NCI-H226 (cell line): ENCODE measurements at places on chromosomes 11 and 22.
A peak's percentile ranks its signal among the peaks of the same experiment; 100 is the strongest.

DNA sequence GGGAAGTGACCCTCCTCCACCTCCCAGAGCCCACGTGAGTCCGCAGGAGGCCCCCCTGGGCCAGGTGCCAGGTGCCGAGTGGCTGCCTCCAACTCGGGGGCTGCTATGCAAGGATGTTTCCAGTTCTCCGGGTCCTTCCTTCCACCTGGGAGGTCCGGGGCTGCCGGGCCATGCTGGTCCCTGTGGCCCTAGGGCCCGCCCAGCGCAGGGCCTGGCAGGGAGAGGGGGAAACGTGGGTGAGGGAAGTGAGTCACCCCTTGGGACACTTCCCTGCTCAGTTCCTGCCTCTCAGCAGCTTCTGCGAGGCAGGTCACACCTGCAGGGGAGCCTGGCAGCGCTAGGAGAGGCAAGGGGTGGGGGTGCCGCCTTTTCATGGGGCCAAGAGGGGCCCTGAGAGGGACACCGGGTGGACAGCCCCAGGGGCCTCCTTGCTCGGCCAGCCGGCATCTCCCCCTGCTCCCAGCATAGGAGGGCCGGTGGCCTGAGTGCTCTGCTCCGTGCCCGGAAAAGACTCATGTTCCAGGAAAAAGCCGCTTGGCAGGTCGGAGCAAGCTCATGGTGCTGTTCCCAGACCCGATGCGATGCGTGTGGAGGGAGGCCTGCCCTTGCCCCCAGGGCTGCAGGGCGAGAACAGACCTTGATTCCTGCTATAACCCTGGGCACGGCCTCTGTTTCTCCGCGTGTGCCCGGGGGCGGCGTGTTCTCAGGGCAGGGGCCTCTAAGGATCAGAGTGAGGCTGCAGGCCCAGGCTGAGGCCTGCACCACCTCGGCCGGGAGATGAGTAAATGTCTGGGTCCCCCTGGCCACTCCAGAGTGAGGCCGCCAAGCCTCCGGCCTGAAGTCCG lies 30.3 kb upstream of the WNT7B start:
- DNase-seq, result peak; percentile 75

GRCh38 chr11:44423289-44423688 lies 113.3 kb upstream of the ALX4 start:
- DNase-seq, result no peak

GRCh38 chr22:41034706-41035105 lies 57.7 kb upstream of the EP300 start:
- no peak for DNase-seq

GRCh38 chr11:65111744-65112545 lies at the start of gene TM7SF2:
TM7SF2 (plus strand) TSS chr11:65111872; CDS start chr11:65112016, 144 bp downstream.
- peak; percentile 90 for DNase-seq

DNA sequence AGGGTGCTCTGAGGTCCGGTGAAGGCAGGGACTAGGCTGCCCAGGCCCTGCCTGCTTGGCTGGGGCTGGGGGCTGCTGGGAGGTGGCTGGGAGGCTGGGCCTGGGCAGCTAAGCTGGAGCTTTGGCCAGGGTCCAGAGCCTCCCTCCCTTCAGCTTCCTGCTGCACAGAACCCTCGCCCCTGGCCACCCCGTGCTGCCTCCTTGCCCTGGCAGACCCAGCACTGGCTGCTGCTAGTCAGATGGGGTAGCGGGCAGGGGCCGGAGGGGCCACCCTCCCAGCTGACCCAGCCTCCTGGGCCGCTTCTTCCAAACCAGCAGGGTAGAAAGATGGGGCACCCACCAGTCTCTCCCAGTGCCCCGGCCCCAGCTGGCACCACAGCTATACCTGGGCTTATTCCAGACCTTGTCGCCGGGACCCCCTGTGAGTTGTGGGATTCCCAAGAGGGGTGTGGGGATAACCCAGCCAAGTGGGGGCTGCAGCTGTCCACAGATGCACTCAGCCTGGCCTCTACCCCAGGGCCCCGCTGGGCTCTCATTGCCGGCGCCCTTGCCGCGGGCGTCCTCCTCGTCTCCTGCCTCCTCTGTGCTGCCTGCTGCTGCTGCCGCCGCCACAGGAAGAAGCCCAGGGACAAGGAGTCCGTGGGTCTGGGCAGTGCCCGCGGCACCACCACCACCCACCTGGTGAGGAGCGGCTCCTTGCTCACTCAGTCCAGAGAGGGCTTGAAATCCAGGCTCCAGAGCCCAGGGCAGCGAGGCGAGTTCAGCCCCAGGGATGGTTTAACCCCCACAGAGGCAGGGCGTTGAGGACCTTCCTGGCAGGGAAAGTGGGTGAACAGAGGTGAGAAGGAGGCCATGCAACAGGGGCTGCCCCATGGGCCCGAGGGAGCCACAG lies at the start of gene SYT8:
TSS of gene SYT8 (plus strand) at position 212 of the 892 bp plus-strand sequence. CDS start at position 328, 116 bp downstream.
- DNase-seq, result no peak

GRCh38 chr11:114366331-114367243 lies 33.7 kb downstream of the C11orf71 start:
- DNase-seq, result peak; percentile 80

DNA sequence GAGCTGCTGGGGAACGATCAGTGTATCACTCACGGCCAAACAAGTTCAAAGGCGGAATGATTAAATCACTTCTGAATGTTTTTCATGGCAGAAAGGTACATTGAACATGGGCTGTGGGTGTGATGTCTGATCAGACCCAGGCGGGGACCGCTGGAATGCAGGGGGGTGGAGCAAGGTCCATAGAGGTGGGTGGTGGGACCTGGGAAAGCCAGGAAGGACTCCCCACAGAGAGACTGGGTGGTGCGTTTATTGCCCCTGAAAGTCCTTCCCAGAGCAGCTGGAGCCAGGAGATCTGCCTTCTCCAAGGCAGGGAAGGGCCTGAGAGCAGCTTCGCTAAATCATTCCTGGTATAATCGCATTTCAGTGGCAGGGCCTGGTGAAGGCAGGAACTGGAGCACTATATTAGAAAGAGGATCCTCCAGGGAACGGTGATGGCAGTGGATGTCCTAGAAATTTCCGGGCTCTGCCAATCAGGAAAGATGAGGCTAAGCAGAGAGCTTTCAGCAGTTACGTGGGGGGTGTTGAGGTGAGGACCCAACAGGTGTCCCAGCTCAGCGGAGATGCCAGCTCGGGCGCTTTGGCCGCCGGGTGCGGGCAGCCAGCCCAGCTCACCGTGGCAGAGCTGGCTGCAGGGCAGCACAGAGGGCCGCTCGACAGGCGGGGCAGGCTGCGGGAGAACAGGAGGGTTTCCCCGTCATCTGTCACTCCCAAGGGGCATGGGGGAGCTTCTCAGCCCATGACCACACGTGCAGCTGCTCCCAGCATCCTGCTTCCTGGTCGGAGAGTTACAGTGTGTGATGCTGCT lies 271.7 kb downstream of the CTTN start:
- DNase-seq, result no peak

GRCh38 chr11:66882561-66883015 lies 25.7 kb downstream of the LRFN4 start:
- DNase-seq, result no peak

DNA sequence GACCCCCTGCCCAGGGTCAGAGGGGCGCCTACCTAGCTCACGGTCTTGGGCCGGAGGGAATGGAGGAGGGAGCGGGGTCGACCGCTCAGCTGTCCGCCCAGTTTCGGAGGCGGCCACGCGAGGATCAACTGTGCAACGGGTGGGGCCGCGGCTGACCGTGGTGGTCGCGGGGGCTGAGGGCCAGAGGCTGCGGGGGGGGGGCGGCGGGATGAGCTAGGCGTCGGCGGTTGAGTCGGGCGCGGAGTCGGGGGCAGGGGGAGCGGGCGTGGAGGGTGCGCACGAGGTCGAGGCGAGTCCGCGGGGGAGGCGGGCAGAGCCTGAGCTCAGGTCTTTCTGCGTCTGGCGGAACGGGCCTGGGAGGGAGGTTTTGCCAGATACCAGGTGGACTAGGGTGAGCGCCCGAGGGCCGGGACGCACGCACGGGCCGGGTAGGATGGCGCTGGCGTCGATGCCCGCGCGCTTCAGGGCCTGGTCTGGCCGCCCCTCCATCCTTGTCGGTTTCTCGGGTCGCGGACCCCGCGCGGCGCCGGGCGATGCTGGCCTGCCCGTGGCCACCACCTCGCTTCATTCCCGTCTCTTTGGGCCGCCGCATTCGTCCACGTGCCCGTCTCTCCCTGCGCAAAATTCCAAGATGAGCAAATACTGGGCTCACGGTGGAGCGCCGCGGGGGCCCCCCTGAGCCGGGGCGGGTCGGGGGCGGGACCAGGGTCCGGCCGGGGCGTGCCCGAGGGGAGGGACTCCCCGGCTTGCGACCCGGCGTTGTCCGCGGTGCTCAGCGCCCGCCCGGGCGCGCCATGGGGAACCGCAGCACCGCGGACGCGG lies at the start of gene DRD4:
TSS of gene DRD4 (plus strand) at position 759 of the 822 bp plus-strand sequence. CDS start at position 795, 36 bp downstream.
- no peak for DNase-seq

DNA sequence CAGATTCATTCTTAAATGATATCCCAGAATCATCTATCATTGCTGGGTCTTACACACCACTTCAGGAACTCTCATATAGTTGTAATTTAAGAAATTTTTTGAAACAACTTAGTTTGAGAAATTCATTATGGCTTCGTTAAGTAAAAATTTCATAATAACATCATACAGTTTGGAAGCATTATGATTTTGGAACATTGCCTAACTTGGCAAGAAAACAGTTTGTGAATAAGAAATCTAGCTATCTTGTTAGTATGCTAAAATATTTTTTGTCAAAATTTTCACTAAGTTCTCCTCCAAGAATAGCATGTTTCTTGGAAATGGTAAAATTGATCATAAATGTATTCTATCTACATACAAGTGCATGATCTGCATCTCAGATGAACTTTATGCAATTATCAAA lies 217.7 kb downstream of the CNTN5 start:
- DNase-seq, result no peak

- DNase-seq, result no peak
Observed at GRCh38 chr11:44626645-44627044, 61.2 kb downstream of the CD82 start.

GRCh38 chr11:36361901-36362391 lies 65.9 kb downstream of the PRR5L start:
- peak; percentile 26 for DNase-seq

GRCh38 chr11:41403458-41403857 lies 56.0 kb downstream of the LRRC4C start:
- no peak for DNase-seq

DNA sequence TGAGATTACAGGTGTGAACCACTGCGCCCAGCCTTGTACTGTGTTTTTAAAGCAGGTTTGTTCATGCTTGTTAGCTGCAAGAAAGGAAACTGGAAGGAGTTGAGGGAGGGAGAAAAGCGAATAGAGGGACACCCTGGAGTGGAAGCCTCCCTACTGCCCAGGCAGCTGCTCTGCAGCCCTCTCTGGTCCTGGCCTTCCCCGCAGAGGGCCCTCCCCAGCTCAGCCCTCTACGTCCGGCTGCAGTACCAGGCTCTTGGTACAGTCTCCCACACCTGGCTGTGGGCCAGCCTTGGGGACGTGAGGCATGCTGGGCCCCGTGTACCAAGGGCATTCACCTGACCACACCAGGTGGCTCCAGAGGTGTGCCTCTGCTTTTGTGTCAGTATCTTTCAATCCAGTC lies 70.8 kb downstream of the MED15 start:
- DNase-seq, result no peak

DNA sequence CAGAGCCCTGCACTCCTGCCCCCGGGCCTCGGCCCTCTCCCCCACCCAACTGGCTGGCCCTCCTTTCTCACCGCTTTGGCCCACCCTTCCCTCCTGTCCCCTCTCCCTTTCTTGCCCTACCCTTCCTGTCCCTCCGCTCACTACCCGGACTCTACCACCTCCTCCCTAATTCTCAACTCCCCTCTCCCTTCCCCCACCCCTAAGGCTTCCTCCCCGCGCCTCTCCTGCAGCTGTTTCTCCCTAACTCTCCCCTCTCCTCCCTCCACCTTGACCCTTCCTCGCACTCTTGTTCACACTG lies 421 bp downstream of the SLC15A3 start:
- DNase-seq, result no peak

GRCh38 chr11:77372726-77373125 lies 71.2 kb upstream of the GDPD4 start:
- no peak for DNase-seq

DNA sequence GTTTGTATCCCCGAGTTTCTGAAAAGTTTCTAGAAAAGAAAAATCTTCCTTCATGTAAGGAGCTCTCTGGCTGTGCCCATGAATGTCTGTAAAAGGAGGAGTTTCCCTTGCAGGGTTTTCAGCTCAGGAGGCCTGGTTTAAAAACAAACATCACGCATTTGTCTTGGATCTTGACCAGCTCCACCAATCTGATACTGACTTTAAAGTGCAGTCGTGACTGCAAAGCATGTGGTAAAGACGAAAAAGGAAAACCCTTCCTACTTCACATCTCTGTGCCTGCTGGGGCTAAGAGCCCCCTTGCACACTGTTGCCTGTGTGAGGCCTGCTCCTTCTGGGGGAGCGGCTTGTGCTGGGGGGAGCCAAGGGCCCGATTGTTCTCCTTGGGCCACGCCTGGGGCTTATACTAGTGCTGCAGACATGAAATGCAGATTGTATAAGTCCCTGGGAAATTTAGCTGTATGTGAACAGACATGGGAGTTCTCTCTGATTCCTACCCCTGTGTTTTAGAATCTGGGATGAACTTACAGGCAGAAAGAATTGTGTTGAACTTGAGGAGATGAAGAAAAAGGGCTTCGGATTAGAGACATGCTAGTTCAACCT lies 62.1 kb downstream of the ADAMTS15 start:
- no peak for DNase-seq

DNA sequence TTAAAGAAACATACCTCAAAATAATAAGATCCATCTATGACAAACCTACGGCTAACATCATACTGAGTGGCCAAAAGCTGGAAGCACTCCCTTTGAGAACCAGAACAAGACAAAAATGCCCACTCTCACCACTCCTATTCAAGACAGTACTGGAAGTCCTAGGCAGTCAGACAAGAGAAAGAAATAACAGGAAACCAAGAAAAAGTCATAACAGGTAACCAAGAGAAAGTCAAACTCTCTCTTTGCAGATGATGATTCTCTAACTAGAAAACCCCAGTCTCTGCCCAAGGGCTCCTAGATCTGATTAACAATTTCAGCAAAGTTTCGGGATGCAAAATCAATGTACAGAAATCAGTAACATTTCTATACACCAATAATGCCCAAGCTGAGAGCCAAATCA lies 35.6 kb downstream of the TMEM123 start:
- DNase-seq, result no peak

- DNase-seq, result no peak
Observed at GRCh38 chr22:48431536-48432315, 1395.9 kb downstream of the BRD1 start.

GRCh38 chr11:111417766-111418435 lies 38.8 kb upstream of the POU2AF1 start:
- no peak for DNase-seq

- no peak for DNase-seq
Observed at GRCh38 chr11:61404641-61405040, 12.3 kb downstream of the TMEM216 start.

DNA sequence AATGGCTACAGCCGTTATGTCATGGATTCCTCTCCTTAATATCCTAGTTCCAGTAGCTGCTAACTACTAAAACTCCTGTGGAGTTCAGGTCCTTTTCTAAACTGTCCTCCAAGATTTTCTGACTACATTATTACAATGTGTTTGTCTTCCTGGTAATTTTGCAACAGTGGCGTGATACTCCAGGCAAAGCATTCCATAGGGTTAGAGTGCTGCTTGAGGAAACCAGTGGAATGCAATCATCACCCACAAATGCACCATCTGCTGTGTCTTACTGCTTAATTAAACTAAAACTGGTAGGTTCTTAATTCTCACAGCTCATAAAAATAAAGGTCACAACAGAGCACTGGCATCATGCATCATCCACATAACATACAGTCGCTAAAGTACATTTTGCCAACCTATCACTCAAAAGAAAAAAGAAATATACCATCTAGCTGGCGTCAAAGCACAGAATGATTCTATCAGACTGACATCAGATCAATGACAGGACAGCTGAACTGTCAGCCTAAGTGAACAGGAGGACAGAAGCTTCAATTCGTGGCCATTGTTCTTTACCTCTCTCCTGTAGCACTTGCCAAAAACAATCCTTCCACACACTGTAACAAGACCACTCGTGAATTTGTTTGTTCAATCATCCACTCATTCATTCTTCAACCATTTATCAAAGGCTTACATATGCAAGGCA lies 182.5 kb downstream of the CADM1 start:
- no peak for DNase-seq
